ENCODE measurements at places on chromosomes 13 and 19.
A peak's percentile ranks its signal among the peaks of the same experiment; 100 is the strongest.

DNA sequence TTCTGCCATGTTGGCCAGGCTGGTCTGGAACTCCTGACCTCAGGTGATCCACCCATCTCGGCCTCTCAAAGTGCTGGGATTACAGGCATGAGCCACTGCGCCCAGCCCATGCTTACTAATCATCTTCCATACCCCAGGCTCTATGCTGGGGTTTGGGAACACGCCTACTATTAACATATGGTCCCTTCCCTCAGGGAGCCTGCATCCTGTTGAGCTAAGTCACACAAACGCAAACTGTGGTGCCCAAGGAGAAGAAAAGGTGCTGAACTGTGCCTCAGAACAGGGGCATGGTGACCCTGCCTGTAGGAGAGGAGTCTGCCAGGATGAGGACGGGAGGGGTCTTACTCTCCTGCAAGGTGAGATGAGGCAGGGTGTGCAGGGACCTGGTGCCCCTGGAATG is 5.6 kb downstream of the MICOS13 start:
- DNase-seq: no peak

- no peak for DNase-seq
These were observed 540.6 kb upstream of the MIR17HG start for GRCh38 chr13:90806892-90807291.

DNA sequence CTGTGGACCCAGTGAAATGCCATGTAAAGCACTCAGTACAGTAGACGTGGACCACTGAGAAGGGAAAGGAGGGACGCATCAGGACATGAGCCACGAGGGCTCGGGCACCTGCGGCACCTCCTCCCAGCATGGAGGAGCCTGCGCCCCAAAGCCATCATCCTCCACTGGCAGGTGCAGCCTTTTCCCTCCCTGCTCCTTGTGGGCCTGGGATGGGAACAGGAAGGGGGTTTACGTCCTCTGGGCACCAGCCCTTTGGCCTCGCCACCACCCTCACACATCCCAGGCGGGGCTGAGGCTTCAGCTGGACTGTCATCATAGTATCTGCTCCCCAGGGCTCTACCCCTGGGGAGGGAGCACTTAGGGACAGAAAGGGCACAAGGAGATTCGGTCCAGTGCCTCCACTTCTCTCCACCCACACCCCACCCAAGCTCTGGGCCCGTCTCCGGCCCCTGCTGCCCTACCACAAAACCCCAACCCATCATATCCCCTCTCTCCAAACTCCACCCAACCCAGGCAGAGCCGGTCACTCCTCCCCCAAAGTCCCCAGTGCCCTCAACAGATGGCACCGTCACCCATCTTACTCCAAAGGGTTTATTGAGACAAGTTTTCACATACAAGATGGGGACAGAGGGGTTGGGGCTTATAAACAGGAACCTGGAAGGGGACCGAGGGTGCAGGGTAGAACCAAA is 2.2 kb upstream of the PRKD2 start:
- DNase-seq: no peak

GRCh38 chr19:48750771-48751504 is 1.5 kb downstream of the FUT1 start:
- DNase-seq: no peak

DNA sequence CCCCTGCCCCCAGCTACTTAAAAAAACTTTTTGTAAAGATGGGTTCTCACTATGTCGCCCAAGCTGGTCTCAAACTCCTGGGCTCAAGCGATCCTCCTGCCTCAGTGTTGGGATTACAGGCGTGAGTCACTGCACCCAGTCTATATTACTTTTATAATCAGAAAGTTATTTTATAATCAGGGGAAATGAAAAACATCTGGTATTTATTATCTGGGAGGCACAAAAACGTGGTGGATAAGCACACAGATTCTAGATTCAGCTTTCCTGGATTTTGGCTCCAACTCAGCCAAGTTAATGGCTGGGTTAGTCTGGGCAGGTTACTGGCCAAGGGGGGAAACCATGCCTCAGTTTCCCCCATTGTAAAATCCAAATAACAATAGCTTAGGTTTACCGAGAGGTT is 24.7 kb downstream of the KEAP1 start:
- no peak for DNase-seq

- DNase-seq: no peak
These were observed 348.3 kb upstream of the SLITRK1 start for GRCh38 chr13:84230568-84230967.

- DNase-seq: no peak
These were observed 1.3 kb downstream of the PGLYRP1 start for GRCh38 chr19:46021531-46022041.

DNA sequence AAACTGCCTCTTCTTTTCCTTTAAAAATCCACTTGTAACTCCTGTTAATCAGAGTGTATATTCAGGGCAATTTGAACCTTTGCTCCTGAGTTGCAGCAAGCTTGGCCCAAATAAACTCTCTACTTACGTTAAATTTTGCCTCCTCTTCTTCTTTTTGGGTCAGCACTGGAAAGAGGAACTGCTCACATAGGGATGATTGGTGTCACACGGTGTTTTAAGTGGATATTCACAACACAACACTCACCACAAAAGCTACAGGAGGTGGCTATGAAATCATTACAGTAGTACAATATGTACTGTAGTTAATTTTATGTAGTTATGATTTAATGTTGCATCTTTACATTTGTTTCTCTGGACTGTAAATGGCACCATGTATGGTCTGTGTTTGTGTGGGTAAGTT is 96.8 kb upstream of the DOCK9 start:
- DNase-seq: no peak

- no peak for DNase-seq
These were observed 43.9 kb upstream of the C1QTNF9 start for GRCh38 chr13:24265453-24265852.

DNA sequence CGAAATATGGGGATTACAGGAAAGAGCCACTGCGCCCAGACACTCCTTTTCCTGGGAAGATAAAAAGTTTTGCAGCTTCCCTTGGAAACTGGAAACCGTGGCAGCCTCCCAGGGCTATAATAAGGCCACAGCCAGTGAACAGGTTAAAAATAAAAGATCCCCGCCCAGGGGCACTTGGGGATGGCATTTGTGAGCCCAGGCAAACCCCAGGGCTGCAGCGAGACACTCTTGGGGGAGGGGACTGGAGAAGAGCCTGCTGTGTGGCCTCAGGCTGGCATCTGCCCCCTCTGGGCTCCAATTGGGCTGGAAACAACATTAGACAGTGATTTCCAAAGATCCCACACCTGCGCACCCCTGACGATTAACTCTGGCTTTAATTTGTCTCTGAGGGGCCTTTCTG is 11.2 kb downstream of the FEM1A start:
- DNase-seq: no peak

- DNase-seq: peak; percentile 29
These were observed 28.2 kb downstream of the ACTN4 start for GRCh38 chr19:38675611-38676010.

Data from effector memory CD8-positive, alpha-beta T cell (primary cell).